ENCODE measurements at places on chromosomes 5 and 9.
A peak's percentile ranks its signal among the peaks of the same experiment; 100 is the strongest.

DNA sequence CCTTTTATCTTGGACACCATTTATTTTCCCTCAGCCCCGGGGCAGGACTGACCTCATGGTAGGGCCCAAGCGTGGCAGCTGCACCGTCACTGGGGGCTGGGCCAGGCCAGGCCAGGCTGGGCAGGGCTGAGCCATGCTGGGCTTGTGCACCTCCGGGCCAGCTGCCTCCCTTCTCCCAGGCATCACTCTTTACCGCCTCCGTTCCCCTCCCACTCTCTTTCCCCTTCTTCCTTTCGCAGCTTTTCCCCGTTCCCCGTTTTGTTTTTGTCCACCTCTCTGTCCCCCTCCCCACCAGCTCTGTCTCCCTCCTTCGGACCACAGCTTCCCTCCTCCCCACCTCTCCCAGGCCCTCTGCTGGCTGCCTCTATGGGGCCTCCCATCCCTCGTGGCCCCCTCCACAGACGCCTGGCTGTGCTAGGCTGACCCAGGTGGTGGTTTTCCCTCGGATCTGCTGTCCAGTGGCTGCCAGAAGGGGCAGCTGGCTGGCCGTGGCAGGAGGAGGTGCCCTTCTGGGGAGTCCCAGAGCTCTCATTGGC is 17.9 kb downstream of the FGF18 start:
- DNase-seq, result no peak

GRCh38 chr5:61823781-61824180 is 482.2 kb upstream of the KIF2A start:
- DNase-seq, result no peak

- no peak for DNase-seq
These were observed 45.3 kb upstream of the CDH9 start for GRCh38 chr5:27083449-27084415.

- DNase-seq, result no peak
These were observed 61.9 kb downstream of the PIK3R1 start for GRCh38 chr5:68277431-68277830.

GRCh38 chr9:124190761-124191160 is 67.0 kb upstream of the NEK6 start:
- no peak for DNase-seq

DNA sequence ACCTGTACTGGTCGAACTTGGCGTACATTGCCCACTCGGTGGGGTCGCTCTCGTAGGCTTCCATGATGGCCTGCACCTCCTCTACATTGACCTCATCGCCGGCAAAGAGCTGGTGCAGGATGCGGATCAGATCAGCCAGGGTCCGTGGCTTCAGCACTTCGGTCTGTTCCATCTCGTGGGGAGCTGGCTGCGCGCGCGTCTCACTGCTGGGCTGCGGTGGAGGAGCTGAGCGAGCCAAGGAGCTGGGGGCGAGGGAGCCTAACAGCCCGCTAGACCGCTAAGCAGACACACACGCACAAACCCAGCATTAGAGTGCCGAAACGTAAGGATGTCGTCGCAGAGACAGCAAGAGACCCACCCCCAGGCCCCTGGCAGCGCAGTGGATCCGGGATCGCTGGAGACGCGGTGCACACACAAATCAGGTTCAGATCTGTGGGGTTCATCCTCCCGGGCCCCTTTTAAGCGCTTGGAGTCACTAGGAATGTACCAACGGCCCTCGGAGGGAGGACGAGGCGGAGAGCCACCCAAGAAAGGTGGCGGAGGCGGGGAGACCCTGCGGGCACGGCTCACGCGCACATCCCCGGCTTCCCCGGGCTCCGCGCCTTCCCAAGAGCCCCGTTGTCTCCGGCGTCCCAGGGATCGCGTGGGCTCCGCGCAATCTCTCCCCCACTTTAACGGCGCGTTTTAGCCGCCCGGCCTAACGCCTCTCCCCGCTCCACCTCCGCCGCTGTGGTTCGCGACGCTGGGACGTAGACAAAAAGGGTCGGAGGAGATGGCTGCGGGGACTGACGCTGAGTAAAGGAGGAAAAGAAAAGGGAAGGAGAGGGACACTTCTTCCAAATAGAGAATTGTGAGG is at the start of gene CDO1:
Gene CDO1 (minus strand): TSS at position 434 of the 856 bp plus-strand sequence. CDS start 262 bp downstream, at position 172.
- DNase-seq, result no peak

DNA sequence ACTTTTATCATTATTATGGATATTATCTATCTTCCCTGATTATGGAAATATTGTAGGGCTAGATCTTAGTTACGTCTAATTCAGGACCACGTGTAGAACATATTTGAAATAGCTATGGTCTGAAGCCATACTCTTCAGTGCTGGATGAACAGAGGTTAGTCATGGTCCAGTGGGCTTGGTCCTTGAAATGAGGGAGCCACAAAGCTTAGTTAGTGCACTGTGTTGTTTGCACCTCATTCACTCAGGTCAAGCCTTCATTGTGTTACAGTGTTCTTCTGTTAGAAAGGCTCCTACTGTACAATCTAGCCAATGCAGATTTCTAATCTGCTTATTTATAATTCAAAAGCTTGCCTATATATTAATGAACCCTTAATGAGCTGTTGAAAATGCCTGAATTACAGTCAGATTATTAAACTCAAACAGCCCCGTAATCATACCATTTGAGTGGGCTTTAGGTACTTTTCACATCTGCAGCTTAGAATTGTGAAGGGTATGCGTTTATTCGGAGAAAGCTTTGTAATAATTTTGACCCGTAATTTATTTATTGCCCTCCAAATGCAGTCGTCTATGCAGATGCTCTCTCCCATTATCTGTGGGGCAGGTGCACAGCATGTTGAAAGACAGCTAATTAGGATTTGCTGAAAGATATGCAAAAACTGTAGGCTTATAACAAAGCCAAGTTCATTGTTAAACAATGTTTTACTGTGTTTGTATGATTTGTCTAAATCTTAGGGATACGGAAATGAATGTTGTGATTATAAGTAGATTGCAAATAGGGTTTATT is 164.9 kb downstream of the PBX3 start:
- no peak for DNase-seq

DNA sequence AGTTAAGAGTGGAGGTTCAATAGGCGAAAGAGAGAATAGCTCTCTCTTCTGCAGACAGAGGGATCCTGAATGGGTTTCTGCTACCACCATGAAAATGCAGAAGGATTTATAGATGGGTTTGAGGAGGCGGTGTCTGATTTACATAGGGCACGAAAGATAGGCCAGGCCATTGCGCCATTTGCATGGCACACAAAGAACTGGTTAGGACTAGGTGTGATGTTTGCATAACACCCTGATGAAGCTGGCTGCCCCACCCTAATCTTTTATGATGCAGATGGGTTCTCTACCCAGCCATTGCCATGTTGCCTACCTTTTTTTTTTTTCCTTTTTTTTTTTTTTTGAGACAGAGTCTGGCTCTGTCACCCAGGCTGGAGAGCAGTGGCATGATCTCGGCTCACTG is 51.4 kb upstream of the PDZD2 start:
- no peak for DNase-seq

DNA sequence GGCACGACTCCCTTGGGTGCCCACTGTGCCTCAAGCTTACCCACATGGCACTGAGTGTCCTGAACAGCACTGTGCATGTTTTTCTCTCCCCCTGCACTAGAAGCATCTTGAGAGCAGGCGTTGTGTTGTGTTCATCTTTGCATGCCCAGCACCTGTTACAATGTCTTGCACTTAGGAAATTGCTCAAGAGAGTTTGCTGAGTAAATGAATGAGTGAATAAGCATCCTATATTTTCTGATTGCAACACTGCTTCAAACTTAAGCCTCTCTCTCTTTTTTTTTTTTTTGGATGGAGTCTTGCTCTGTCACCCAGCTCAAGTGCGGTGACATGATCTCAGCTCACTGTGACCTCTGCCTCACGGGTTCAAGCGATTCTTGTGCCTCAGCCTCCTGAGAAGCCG is 94.5 kb downstream of the LMNB1 start:
- DNase-seq, result no peak

DNA sequence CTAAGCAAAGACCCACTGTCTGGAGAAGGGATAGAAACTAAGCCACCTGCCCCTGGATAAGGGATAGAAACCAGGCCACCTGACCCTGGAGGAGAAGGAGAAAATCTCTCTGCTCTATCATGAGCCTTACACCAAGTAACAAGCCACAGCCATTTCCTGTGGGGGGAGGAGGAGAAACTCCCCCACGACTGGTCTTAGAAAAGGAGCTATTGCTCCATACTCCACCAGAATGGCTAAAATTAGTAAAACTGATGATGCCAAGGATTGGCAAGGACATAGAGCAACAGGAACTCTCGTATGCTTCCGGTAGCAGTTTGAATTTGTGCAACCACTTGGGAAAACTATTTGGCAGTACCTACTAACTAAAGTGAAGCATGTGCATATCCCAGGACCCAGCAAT is 70.8 kb downstream of the ACTL7B start:
- no peak for DNase-seq

DNA sequence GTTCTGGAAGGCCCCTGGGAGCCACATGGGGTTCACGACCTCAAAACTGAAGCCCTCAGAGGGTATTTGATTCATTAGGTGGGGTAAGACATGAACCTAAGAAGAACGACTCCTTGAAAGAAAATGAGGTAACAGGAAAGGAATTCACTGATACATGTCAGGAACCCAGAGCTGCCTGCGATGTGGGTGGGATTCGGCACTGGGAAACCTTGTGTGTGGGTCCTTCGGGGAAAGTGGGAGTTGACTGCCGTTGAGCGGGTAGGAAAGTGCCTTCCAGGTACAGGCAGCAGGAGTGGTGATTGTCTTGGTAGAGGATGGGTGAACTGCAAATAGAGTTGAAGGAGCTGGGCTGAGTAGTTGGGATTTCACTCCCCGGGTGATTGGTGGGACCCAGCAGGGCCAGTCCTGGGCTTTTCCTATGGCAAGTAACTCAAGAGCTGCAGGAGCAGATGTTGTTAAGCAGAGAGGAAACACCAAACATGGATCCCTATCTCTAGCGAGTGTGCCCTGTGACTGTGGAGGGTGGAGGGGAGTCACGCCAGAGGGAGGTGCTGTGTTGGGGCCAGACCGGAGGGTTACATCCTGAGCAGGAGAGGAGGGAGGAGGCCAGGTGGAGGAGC is 30.8 kb downstream of the ANKRD33B start:
- DNase-seq, result no peak

- no peak for DNase-seq
These were observed 221.3 kb upstream of the FTMT start for GRCh38 chr5:121630402-121630801.

- peak; percentile 8 for DNase-seq
These were observed 500.0 kb upstream of the C9orf72 start for GRCh38 chr9:28073270-28073669.

DNA sequence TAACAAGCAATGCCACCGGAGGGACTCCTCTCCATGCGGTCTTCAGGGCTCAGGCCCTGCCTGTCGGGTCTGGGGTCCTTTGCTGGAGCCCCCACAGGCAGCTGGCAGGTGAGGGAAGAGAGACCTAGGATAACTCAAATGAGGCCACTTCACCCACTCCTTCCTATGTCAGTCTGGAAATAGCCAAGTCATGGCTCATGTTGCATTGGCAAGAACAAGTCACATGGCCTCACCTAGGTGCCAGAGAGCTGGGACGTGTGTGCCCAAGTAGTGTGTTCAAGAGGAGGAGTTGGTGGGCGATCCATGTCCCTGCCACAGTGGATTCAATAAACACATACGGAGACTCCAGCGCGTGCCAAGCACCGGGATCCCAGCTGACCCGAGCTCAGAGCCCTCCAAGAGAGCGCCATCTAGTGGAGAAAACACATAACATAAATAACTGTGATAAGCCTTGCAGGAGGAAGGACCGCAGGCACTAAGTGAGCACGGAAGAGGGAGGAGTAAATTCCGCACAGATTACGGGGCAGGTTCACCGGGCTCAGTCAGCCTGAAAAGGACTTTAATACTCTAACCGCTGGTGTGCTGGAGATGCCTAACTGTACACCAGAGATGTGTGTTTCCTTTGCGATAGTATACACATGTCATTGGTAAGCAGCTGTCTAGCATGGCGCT is 580.8 kb downstream of the CCDC171 start:
- peak; percentile 15 for DNase-seq

DNA sequence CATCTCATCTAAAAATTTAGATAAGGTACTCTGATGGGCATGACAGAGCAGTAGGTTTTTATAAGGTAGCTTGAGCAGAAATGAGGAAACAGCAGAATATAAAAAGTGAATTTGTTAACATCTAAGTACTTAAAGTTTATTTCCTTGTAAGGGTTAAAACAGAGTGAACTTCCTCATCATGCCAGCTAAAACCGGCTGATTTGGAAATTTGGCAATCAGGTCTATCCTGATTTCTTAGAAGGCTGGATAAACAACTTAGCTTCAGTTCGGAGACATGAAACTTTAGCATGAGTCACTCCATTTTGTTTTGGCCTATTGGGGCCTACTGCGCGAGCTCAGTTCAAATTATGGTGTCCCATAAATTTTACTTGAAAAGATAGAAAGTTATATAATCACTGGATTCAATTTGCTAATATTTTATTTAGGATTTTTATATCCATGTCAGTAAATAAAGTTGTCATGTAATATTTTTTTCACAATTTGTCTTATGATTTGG is 241.6 kb upstream of the RORB start:
- no peak for DNase-seq

DNA sequence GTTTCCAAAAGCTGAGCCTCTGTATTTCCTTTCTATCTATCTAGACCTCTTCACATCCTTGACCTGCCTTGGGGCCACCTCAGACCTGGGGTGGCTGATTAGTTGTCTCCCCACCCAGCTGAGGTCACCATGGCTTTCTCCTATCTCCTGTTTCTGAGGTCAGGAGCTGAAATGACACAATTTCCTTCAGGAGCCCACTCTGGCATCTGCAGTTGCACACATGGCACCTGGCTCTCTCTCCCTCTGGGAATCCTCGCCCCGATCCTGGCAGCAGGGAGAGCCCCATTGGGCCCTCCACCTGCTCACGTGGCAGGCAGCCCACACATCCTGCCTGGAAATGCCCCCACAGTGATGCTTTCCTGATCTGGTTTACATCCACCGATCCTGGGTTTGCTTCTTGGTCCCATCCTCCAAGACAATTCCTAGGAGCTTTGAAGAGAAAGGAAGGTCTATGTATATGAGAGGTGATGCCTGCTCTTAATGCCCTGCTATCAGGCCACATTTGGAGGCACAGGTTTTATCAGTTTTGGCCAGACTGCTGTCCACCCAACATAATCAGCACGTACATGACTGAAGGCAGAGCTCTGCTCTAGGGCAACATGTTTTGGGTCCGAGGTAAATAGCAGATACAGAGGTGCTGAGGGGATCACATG is 53.7 kb downstream of the MARCHF3 start:
- no peak for DNase-seq

- no peak for DNase-seq
These were observed 2293.3 kb upstream of the C9orf72 start for GRCh38 chr9:29866556-29866955.

Data from NCI-H187 (cell line).